ENCODE measurements at places on chromosomes 12 and 14.
A peak's percentile ranks its signal among the peaks of the same experiment; 100 is the strongest.

- DNase-seq, result no peak
Measured at GRCh38 chr12:114628199-114628598, 55.8 kb downstream of the TBX3 start.

DNA sequence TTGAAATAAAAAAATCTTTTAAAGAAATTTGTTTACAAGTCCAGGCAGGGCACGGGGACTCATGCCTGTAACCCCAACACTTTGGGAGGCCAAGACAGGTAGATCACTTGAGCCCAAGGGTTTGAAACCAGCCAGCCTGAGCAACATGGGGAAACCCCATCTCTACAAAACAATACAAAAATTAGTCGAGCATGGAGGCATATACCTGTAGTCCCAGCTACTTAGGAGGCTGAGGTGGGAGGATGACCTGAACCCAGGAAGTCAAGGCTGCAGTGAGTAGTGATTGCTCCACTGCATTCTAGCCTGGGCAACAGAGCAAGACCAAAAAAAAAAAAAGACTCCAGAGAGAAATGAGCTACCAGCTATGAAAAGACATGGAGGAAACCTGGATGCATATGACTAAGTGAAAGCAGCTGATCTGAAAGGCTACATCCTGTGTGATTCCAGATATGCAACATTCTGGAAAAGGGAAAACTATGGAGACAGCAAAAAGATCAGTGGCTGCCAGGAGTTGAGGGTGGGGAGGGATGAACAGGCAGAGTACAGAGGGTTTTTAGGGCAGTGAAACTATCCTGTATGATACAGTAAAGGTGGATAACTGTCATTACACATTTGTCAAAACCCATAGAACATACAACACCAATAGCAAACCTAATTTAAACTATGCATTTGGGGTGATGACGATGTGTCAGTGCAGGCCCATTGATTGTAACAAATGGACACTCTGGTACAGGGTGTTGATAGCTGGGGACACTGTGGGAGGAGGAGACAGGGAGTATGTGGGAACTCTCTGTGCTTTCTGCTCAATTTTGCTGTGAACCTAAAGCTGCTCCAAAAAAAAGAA, 59.9 kb downstream of the PRKAB1 start:
- DNase-seq, result no peak

GRCh38 chr14:84465880-84466279, 1064.1 kb upstream of the FLRT2 start:
- DNase-seq, result no peak

- no peak for DNase-seq
Measured at GRCh38 chr12:66066137-66066928, 64.2 kb downstream of the LLPH start.

DNA sequence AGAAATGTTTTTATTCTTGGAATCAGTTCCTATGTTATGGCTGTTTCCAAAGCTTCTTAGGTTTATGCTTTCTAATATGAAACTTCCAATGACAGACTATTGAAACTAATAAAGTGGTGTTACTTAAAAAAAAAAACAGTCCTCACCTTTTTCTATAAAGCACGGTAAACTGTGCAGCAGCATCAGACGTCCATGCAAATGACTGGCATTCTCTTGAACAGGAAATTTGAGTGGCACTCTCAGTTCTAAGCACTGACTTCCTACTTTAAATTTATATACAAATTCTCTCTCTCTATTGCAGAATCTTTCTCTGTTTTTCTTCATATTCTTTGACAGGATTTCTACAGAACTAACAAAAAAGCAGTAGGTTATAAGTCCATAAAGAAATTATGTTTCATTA, 2.8 kb upstream of the RAD51AP1 start:
- no peak for DNase-seq

- DNase-seq, result no peak
Measured at GRCh38 chr14:29458547-29458946, 469.1 kb downstream of the PRKD1 start.

GRCh38 chr12:41205070-41205709, 17.1 kb downstream of the PDZRN4 start:
- no peak for DNase-seq

DNA sequence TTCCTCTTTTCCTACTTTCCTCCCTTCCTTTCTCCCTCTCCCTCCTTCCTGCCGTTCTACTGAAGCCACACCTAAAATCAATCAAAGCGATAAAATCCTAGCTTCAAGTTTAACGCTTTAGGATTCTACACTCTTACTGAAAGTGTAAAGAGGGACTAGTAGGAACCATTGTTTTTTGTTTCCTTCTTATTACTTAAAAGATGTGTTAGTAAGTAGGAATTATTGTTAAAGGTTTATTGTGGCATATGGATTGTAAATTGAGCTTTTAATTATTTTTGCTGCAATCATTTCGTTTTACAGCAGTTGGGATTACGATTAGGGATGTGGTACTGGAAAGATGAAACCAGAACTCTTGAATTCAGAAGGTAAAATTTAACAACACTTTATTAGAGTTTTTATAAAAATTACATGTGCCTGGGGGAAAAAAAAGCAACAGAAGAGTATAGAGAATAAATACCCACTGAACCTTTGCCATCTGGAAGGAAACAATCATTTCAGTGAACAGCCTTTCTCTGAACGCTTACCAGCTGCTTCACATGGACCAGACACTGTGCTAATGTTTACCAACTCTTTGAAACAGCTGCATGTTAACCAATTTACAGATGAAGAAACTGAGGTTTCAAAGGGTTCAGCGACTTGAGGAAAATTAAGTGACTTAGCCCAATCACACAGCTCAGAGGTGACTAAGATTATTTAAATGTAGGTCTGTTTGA, 1.0 kb downstream of the PPP1R36 start:
- DNase-seq, result no peak

GRCh38 chr12:127728285-127728684, 538.7 kb upstream of the TMEM132C start:
- no peak for DNase-seq

DNA sequence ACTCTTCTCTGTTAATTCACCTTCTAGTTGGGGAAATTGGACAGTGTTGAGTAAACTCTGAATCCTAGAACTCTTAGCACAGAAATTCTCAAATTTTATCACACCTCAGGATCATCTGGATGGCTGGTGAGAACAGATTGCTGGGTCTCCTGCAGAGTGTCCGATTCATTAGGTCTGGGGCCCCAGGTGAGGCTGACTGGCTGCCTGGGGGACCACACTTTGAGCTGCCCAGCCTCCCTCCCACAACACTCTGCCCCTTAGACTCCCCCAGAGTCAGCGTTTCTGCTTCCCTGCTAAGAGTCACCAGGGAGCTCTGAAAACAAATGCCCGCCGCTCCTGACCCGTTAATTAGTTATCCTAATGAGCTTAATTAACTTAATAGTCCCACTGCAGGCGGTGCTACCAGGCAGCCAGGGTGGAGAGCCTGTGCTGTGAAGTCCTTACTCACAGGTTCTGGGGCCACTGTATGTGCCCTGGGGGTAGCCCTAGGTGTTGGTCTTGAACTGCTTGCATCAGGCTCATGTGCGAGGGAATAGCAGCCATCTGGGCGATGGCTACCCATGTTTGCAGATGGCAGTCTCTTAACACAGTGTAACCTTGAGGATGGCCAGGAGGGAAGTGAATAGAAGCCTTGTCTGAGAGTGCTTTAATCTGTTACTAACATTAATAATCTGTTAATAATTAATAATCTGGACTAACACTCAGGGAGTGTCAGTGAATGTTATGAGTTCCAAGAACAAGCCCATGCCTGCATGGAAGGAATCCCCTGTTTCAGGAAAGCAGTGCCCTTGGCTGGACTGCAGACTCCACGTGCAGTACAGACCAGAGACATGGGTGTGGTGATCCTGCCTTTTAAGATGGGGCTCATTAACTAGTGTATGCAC, 35.6 kb downstream of the AACS start:
- DNase-seq, result no peak

- no peak for DNase-seq
Measured at GRCh38 chr12:65276916-65277530, 1.5 kb upstream of the MSRB3 start.

- no peak for DNase-seq
Measured at GRCh38 chr14:76495983-76496382, 120.0 kb downstream of the ESRRB start.

DNA sequence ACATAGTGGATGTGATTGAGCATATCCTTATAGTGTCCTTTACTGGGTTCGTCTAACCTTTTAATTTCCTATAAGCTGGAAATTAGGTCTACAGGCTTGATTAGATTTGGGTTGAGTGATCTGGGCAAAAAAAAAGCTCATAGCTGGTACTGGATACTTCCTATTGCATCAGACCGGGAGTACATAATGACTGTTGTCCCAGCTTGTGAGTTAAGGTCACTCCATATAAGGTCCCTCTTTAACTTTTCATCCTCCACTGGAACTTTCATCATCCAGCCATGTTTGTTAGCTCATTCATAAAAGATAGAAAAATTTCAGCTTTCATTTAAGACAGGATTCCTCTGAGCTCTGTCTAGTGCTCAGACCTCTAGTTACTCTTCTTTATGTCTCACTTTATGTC, 80.8 kb downstream of the C14orf132 start:
- no peak for DNase-seq

GRCh38 chr14:69392481-69392880, 5.6 kb downstream of the ERH start:
- no peak for DNase-seq

DNA sequence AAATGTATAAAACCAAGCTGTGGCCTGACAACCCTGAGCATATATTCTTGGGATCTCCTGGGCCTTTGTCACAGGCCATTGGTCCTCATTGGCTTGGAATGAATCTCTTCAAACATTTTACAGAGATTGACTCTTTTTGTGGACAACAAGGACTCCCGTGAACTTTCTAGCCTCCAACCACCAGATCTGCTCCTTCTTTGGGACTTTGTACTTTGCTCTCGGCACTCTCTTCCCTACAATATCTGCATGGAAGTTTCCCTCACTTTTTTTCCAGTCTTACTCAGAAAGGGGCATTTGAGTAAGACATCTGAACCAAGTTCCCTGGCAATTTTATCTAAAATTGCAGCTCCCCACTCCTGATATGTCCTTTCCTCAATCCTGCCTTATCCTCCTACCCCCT, 158.8 kb downstream of the PHLDA1 start:
- no peak for DNase-seq

- no peak for DNase-seq
Measured at GRCh38 chr14:77590845-77591485, 25.5 kb downstream of the SPTLC2 start.

DNA sequence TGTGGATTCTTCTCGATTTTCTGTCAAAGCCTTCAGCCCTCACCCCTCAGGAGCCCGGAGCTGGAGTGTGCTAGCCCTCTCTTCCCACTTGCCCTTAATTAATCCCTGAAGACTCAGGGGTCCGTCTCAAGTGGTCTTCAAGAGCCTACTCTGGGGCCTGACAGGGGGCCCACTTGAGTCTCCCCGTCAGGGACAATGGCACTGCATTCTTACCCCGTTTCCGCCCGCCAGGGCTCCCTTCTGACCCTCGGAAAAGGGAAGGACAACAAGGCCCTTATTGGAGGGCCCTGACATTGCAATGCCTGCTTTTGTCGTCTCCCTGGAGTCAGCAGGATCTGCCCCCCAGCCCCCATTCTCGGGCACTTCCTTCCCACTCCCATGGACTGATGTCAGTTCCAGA, 34.4 kb downstream of the TBX3 start:
- DNase-seq, result no peak

- no peak for DNase-seq
Measured at GRCh38 chr14:104135121-104135903, 3.1 kb upstream of the KIF26A start.

DNA sequence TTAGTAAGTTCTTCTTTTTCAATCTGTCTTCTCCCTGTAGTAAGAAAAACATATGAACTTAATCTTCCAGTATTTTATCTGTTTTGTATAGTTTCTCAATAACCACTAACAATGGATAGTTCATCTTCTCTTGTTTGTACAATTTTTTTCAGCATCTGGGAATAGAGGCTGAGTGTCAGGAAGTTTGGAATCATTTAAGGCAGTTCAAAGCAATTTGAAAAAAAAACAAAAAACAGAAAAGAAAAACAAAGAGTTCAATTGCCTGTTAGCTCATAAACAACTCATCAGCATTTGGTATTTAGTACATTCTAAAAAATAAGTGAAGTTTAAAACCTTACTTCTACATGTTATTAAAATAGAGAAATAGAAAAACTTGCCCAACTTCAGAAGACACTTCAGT, 116.8 kb downstream of the PLCZ1 start:
- no peak for DNase-seq

DNA sequence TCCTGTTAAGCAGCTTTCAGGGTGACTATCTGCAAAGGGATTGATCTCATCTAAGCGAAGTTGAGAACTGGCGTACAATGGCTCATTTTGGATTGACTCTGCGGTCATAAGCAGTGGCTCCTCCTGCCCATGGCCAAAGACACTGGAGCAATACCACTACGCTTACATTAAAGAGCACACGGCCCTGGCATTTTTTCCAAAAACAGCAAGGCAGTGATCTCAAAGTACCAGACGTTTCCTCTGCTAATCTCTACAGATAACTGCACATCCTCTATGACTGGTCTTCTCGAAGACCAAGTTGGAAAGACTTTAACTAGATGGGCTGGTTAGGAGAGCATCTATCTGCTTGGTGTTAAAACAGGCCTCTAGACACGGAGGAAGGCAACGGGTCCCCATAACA, 2.7 kb downstream of the PITPNM2 start:
- no peak for DNase-seq

DNA sequence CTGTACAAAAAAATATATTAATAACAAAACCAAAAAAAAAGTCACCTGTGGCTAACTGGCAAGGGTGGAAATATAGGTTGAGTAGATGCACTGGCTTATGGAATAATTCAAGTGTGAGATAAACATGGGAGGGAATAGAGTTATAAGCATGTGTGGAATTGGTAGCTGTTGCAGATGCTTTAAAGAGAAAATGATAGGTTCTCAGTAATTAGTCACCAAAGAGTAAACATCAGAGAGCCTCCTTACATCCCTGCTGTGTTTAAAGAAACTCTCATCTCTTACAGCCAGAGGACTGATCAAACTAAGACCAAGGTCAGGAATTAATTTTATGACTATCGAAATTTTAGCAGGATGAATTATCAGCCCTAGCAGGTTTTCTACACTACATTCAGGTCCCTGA, 70.5 kb downstream of the EGLN3 start:
- DNase-seq, result no peak

- DNase-seq, result no peak
Measured at GRCh38 chr12:124621296-124621660, 53.9 kb upstream of the NCOR2 start.

DNA sequence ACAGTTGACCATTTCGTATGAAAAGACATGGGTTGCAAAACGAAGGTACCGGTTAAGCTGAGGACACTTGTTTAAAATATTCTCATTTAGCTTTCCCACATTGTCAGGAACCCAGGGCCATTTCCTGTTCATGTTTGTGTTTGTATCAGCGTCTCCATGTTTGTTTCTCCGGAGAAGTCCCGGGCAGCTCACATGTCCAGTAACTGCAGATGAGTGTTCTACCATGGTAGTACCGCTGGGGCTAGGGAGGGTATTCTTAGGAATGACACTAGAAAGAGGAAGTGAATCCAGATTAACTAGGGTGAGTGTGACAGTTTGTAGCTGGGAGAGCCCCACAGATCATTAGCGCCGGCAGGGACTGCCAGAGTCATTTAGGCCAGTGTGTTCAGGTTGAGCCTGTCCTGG, 50.0 kb upstream of the EVL start:
- peak; percentile 37 for DNase-seq

GRCh38 chr12:76042147-76042546, 10.6 kb upstream of the PHLDA1 start:
- DNase-seq, result no peak
